Activated CD8-positive, alpha-beta memory T cell treated with anti-CD3 and anti-CD28 coated beads for 48 hours (primary cell): ENCODE measurements at places on chromosomes 3 and 15.

DNA sequence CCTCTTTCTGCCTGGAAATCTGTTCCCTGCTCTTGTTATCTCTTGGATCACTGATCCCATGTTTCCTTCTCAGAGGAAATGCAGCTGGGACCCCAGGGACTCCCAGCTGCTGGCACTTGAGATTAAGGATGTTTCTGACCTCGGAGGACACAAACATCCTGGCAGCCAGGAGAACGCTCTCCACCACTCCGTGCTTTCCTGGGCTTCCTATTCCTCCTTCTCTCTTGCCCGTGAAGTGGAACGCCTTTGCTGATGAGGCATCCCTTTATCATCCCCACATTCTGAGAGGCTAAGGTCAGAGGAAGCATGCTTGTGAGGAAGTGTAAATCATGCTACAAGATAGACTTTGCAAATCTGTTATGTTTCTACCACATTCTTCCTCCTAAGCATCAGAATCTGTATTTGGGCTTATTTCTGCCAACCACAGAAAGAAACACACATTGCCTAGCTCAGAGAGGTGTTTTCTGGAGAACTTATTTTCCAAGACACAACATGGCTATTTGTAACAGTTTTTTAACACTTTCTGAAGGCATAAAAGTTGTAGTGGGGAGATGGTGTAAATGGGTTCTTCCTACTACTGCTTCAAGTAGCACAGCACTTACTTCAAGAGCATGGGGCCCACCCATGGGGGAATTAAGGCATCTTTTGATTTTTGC lies 25.6 kb upstream of the LDHAL6B start:
- no peak for DNase-seq

DNA sequence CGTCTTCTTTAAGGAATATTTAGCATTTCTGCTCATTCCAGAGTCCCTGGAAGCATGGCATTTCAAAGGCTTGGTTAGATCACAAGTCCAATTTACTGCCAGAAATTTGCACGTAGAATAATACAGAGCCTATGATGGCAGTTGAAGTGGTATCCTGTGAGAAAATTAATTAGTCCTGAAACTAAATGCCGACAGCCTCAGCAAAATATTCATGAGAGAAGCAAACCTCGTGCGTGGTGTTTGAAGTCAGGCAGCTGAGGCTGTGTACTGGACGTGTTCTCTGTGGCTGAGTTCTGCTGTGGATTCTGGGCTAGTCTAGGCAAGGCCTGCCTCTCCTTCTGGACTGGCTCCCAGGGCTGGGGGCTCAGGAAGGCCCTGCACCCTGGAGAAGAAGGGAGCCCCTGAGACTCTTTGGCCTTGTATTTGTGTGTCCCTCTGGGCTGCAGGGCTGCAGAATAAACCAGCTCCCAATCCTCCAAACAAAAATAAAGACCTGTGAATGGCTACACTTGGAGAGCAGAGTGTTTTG lies 106.6 kb downstream of the APBA2 start:
- DNase-seq: no peak

DNA sequence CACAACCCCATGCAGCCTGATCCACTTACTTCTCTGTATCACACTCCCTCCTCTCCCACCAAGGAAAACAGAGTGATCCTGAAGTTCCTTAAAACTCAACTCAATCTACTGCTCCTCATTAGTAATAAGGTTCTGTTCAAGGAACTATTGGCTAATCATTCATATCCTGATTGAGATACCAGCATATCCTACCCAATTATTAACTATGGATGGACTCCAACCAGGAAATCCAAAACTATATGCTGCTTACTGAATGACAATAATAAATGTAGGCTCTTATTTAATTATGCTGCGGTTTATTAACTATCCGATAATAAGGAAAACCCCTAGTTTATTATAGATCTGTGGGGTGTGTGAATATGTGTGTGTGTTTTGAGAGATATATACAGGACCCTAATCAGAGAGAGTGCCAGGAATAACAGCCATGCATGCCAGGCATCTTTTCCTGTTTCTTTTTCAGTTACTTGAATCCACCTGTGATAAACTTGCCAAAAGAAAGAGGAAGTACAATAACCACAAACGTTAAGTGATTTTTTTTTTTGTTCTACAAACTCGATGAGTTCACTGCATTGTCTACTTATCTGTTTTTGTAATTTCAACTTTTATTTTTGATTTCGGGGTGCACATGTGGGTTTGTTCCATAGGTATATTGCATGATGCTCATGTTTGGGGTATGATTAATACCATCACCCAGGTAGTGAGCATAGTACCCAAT lies 1031.7 kb upstream of the CFAP20DC start:
- DNase-seq: no peak

DNA sequence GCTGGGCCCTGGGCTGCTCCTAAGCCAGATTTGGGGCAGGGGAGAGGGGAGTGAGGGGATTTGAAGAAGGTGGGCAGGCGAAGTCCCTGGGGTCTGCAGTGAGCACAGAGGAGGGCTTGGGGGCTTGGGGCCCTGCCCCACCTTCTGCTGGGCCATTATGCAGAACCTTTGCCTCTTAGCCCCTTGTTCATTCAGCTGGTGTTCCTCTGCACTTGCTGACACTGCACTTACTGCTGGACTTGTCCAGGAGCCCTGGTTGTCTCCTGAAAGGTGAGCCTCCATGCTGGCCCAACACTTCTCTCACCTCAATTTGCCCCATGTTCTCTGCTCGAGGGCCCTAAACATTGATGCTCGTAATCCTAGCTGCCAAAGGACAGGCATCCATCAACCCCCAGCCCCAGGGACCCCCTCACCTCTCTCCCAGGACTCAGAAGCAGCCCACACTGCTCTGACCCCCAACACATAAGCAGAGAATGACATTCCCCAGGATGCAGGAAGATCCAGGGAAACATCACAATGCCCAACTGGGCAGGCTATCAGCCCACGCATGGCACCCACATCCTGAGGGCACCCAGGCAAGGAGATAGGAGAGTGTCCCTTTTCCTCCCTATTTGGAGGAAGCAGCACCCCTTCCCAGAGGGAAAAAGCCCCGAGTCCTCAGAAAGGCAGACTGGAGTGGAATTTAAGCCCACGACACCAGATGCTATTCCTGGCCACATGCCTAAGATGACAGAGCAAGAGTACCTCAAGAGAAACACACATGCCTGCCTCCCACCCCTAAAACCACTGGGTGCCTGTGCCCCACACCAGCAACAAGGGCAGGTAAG lies 76.8 kb downstream of the ADCY5 start:
- DNase-seq: no peak

DNA sequence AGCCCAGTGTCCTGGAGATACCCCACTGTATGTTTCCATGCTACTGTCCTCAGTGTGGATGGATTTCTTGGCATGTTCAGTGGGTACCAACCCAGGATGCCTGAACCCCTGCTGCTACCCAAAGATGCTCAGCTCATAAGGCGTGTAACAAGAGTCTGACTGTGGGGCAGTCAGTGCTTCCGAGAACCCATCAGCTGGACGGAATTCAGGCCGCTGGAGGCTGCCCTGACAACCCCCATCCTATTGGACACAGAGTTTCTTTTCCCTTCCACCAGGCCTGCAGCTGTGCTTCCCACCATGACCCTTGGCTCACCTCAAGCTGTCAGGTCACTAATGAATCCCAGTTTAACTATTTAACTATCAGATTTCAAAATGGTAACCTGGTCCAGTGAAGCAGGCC lies 224.1 kb upstream of the FEZF2 start:
- no peak for DNase-seq
